SJCRH30 (cell line): ENCODE measurements at places on chromosomes 3 and 15. TPM values are rescaled to one million over a fixed set of nuclear protein-coding genes. Genes with fewer than 3 reads are reported as not detected.

The DNAH12 gene
- 1.3 and 1.4 TPM in 2 replicates for total RNA-seq

The CEMIP gene
- total RNA-seq, result 0.20 and 0.33 TPM in 2 replicates

The FGD5 gene
- not detected in 2 replicates for total RNA-seq

The VIPR1 gene
- not detected in 2 replicates for total RNA-seq

The ATP13A5 gene
- total RNA-seq, result 0.03 and 0.06 TPM in 2 replicates

The ST8SIA2 gene
- 1.3 and 2.1 TPM in 2 replicates for total RNA-seq

The ACAN gene
- total RNA-seq, result not detected in 2 replicates

The ARIH1 gene
- 58.6 and 64.8 TPM in 2 replicates for total RNA-seq

The OXNAD1 gene
- 14.7 and 18.1 TPM in 2 replicates for total RNA-seq

The CHDH gene
- 0.41 and 0.42 TPM in 2 replicates for total RNA-seq

The RAD51 gene
- 37.5 and 48.0 TPM in 2 replicates for total RNA-seq

The PLA2G4E gene
- total RNA-seq, result not detected in 2 replicates

The SMCO1 gene
- not detected in 2 replicates for total RNA-seq

The CRYGS gene
- total RNA-seq, result 0.56 and 0.87 TPM in 2 replicates

The SLC28A2 gene
- total RNA-seq, result not detected in 2 replicates

The RAP2B gene
- 13.7 and 13.9 TPM in 2 replicates for total RNA-seq

The FANCD2OS gene
- not detected in 2 replicates for total RNA-seq

The ISY1 gene
- total RNA-seq, result 45.4 and 48.8 TPM in 2 replicates

The CCR9 gene
- not detected in 2 replicates for total RNA-seq

The IGF2BP2 gene
- 45.8 and 50.6 TPM in 2 replicates for total RNA-seq

The CELSR3 gene
- total RNA-seq, result 1.1 and 1.7 TPM in 2 replicates

The OR5K2 gene
- 0.12 TPM in 1 of 2 replicates, not detected in the other for total RNA-seq

The ABHD17C gene
- 4.4 and 5.6 TPM in 2 replicates for total RNA-seq

The HGD gene
- total RNA-seq, result 0.18 TPM in 1 of 2 replicates, not detected in the other

The EEF1AKMT4 gene
- 5.4 and 5.5 TPM in 2 replicates for total RNA-seq

The SLC6A1 gene
- total RNA-seq, result not detected in 2 replicates

The RASGRP1 gene
- total RNA-seq, result 1.4 and 1.9 TPM in 2 replicates

The DISP2 gene
- 0.22 and 0.38 TPM in 2 replicates for total RNA-seq

The SOX14 gene
- total RNA-seq, result not detected in 2 replicates

The PDIA5 gene
- total RNA-seq, result 14.7 and 16.1 TPM in 2 replicates

The STRA6 gene
- total RNA-seq, result 67.8 and 94.4 TPM in 2 replicates

The EIF1B gene
- 21.7 and 22.3 TPM in 2 replicates for total RNA-seq

The CD200R1 gene
- 0.08 and 0.15 TPM in 2 replicates for total RNA-seq

The TAMM41 gene
- total RNA-seq, result 16.2 and 16.6 TPM in 2 replicates

The RPS27L gene
- 178 and 185 TPM in 2 replicates for total RNA-seq

The CPB1 gene
- not detected in 2 replicates for total RNA-seq

The AADAC gene
- total RNA-seq, result not detected in 2 replicates

The CRYBG3 gene
- 19.3 and 21.9 TPM in 2 replicates for total RNA-seq

The CAV3 gene
- total RNA-seq, result 21.9 and 24.1 TPM in 2 replicates

The CACNA2D3 gene
- total RNA-seq, result 0.15 and 0.22 TPM in 2 replicates

The ARL14 gene
- total RNA-seq, result not detected in 2 replicates

The ADAMTS9 gene
- 6.7 and 6.9 TPM in 2 replicates for total RNA-seq

The ACSBG1 gene
- 0.08 and 0.63 TPM in 2 replicates for total RNA-seq

The CHRNA7 gene
- 7.7 and 8.9 TPM in 2 replicates for total RNA-seq

The SPESP1 gene
- not detected in 2 replicates for total RNA-seq

The NANOGP8 gene
- not detected in 2 replicates for total RNA-seq
